ENCODE measurements at places on chromosomes 1 and 21.

GRCh38 chr1:244839656-244840055, 4.2 kb downstream of the COX20 start:
- H3K4me1 ChIP-seq = peaks cover 23% of the 10 kb centered on the region
- no peak for DNase-seq
- H3K4me3 ChIP-seq = no peak overlapping the region
- H3K27me3 ChIP-seq = no peaks in the 10 kb centered on the region
- H3K36me3 ChIP-seq = peaks cover 59% of the 10 kb centered on the region
- no peak overlapping the region for H3K27ac ChIP-seq

GRCh38 chr21:17763288-17764037, 55.7 kb downstream of the C21orf91 start:
- H3K4me1 ChIP-seq = no peaks in the 10 kb centered on the region
- no peak for DNase-seq
- H3K27me3 ChIP-seq = no peaks in the 10 kb centered on the region
- no peaks in the 10 kb centered on the region for H3K36me3 ChIP-seq
- H3K4me3 ChIP-seq = no peak overlapping the region

GRCh38 chr1:182268669-182269068, 122.9 kb downstream of the GLUL start:
- H3K4me3 ChIP-seq = no peak overlapping the region
- no peaks in the 10 kb centered on the region for H3K27me3 ChIP-seq
- peak; percentile 16 for DNase-seq
- peaks cover 18% of the 10 kb centered on the region for H3K4me1 ChIP-seq
- H3K27ac ChIP-seq = no peak overlapping the region
- H3K36me3 ChIP-seq = no peaks in the 10 kb centered on the region

GRCh38 chr1:11982010-11982392, 1.8 kb downstream of the MFN2 start:
- DNase-seq = peak; percentile 24
- peaks cover 19% of the 10 kb centered on the region for H3K4me1 ChIP-seq
- H3K27me3 ChIP-seq = no peaks in the 10 kb centered on the region
- no peak overlapping the region for H3K4me3 ChIP-seq
- no peak overlapping the region for H3K27ac ChIP-seq

All from common myeloid progenitor, CD34-positive (primary cell).